ENCODE measurements at places on chromosomes 4 and X. TPM values are rescaled to one million over a fixed set of nuclear protein-coding genes. Genes with fewer than 3 reads are reported as not detected.

DNA sequence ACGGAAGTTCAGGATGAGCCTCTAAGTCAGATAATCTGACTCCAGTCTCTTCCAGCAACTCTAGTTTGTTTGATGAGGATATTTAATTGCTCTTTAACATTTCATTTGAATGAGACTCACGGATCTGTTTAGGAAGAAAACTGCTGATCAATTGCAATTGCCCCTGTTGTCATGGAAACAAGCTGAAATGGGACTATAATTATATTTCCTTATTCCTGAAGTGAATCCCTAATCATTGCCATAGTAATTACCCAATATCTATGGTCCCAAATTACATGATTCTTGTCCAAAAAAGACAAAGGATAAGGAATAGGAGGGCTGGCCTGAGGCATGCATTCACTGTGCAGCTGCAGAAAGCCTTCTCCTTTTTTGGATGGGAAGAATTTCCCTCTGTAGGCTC is 105.3 kb downstream of the AASDH start:
- no peak for DNase-seq

DNA sequence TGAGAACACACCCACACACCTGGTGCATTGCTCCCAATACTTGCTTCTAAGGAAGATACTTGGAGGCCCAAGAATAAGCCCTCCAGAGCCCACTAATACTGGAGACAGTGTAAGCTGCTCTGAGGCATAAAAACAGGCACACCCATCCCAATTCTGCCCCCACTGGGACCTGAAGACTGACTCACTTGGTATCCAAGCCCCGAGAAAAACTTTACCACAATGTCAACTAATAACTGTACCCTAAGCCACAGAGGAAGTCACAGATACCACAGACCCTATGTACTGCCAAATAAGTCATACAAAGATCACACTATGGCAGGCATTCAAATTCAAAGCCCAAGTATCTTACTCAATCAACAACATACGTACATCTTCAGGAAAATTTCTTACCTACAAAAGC is 398.2 kb upstream of the SPANXN1 start:
- DNase-seq, result no peak

DNA sequence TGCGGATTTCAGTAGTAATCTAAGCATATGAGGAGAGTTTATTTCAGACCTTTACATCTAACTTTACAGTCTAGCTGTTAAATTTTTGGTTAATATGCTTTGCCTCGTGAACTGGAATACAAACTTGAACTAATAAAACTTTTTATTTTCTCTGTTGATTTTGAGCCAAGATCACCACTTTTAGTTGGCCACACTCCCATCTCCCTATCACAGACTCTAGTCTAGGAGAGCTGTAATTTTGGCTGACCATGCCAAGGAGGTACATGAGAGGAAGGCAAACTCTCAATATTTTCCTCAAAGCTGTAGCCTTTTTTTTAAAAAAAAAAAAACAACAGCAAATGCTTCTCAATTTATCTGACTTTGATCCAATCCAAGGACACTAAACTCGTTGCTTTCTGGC is 597.5 kb upstream of the PCDH7 start:
- no peak for DNase-seq

DNA sequence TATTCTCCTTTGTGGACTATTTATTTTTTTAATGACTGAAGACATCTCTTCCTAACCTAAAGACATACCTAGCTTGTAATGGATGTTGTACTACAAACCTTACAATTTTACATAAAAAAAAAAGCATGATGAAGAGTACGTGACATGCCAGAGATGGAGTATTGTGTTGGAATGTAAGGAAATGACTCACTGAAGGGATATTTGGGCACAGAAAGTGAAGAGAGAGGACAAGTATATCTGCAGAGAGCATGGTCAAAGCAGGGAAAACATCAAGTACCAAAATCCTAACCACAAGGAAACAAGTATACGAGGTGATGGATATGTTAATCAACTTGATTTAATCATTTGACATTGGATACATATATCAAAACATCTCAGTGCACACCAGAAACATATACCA is 1051.4 kb upstream of the PRKX start:
- no peak for DNase-seq

Gene CXCR3
- total RNA-seq, result not detected

Measured in urinary bladder (tissue), 4 donors.